ENCODE measurements at places on chromosomes 7 and 10.

- DNase-seq: no peak
Observed at GRCh38 chr10:132609211-132609610, 71.6 kb downstream of the INPP5A start.

GRCh38 chr10:119203006-119203405 lies 4.4 kb upstream of the GRK5 start:
- no peak for DNase-seq

DNA sequence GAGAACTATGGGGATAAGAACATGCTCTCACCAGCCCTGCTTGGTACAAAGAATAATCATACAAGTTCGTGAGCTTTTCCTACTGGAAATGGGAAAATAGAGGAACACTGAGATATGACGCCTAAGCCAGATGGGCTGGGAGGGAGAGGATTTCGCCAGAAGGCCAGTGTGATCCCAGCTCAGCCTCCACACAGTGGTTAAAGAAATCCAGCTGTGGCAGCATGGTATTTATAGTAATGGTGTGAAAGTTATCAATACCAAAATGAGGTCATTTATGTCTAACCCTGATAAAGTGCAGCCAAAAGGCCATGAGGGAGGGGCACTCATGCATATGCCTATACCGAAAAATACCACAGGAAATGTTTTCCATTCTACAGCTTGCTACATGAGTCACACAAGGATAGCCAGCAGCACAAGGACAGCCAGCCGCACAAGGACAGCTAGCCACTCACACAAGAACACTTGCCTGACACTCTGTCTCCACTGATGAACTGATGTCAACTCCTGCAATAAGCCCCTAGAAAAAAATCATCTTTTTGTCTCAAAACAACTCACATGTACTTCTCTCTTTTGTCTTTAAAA lies 49.4 kb downstream of the FRMPD2 start:
- no peak for DNase-seq

DNA sequence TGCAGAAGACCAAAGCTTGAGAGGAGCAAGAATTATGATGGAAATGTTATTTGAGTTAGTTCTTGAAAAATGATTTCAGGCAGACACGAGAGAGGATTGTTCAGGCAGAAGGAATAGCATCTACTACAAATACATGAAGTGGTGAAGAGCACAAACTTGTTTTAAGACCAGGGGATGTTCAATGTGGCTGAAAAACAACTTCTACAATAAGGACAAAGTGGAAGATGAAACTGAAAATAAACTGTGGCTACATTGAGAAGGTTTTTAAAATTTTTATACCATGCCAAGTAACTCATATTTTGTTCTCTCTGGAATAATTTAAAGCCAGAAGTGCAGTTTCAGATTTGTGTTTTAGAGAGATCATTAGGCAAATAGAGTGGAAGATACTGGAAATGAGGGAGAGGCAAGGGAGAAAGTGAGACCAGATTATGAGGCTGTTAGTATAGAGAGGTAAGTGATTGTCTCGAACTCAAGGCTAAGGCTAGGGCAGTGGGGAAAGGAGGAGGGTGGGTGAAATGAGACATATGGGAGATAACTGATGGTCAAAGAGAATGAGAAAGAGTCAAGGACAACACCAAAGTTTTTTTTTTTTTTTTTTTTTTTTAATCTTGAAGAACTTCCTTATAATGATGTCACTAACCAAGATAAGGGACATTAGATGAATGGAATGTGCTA lies 115.4 kb downstream of the MDFIC start:
- DNase-seq: no peak

DNA sequence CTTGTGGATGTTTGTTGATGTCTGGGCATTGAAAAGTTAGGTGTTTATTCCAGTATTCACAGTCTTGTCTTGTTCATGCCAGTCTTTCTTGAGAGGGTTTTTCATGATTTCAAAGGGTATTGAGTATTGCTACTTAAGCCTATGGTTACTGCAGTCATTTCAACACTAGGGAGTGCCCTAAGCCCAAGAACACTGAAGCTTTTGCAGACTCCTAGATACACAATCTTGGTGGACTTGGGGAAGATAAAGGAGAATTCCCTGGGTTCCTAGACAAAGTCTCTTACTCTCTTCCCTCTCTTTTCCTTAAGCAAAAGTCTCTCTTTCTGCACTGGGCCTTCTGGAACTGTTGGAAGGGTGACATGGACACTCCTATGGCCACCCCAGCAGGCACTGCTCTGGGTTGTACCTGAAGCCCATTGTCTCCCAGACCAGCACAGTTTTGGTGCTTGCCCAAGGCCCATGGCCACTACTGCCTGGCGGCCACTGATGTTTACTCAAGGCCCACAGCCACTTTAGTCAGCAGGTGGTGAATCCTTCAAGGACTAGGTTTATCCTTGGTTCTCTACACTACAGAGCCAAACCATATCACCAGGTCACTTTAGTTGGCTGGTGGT lies 24.9 kb downstream of the SAMD9 start:
- peak; percentile 53 for DNase-seq

- no peak for DNase-seq
Observed at GRCh38 chr10:11440250-11441150, 170.9 kb downstream of the USP6NL start.

- no peak for DNase-seq
Observed at GRCh38 chr10:5779730-5780129, 33.5 kb downstream of the GDI2 start.

GRCh38 chr7:25549271-25549921 lies 321.1 kb upstream of the NPVF start:
- peak; percentile 11 for DNase-seq

DNA sequence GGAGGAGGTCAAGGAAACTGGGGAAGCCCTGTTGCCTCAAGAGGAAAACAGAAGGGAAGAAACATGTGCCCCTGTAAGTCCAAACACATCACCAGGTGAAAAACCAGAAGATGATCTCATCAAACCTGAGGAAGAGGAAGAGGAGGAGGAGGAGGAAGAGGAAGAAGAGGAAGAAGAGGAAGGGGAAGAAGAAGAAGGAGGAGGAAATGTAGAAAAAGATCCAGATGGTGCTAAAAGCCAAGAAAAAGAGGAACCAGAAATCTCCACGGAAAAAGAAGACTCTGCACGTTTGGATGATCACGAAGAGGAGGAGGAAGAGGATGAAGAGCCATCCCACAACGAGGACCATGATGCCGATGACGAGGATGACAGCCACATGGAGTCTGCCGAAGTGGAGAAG lies 82.7 kb upstream of the SAMD8 start:
- no peak for DNase-seq

DNA sequence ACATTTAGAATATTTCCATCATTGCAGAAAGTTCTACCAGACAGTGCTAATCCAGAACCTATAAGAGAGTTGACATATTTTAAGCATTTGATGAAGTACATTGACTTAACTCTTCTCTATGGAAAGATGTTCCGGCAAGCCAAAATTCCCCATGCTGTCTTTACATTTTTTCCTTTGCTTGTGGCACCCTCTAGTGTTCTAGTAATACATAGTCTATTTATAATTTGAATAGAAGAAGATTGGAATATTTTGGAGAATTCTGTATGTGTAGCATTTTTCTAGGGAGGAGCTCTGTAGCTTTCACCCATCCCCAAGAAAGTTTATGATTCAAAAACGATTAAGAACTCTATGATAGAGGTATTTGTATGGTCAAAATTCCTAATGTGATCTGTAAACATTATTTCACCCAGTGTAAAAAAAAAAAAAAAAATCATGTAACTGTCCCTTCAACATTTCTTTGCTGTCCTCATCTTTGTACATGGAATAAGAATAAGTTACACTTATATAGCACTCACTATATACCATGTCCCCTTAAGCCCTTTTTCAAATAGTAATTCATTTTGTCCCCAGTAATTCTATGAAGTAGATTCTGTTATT lies 33.2 kb downstream of the NRF1 start:
- DNase-seq: peak; percentile 15

GRCh38 chr7:116579835-116580234 lies 55.0 kb downstream of the CAV1 start:
- no peak for DNase-seq

- DNase-seq: no peak
Observed at GRCh38 chr10:108850138-108850854, 1073.0 kb downstream of the XPNPEP1 start.

GRCh38 chr10:662223-662605 lies 27.3 kb downstream of the DIP2C start:
- DNase-seq: no peak
